Activated T-helper 1 cell treated with anti-CD3 and anti-CD28 coated beads, Interleukin-12 subunit alpha, Interleukin-12 subunit beta, Interleukin-2, Interleukin-4 antibody, amounts not matched to agents 30 ng/mL and 10 ng/mL and 1 ng/mL, durations not matched to agents 14 hours and 24 hours and 36 hours (primary cell): ENCODE measurements at places on chromosomes 6 and 20.

GRCh38 chr6:168130697-168131371 lies 51.8 kb upstream of the FRMD1 start:
- no peak for DNase-seq

DNA sequence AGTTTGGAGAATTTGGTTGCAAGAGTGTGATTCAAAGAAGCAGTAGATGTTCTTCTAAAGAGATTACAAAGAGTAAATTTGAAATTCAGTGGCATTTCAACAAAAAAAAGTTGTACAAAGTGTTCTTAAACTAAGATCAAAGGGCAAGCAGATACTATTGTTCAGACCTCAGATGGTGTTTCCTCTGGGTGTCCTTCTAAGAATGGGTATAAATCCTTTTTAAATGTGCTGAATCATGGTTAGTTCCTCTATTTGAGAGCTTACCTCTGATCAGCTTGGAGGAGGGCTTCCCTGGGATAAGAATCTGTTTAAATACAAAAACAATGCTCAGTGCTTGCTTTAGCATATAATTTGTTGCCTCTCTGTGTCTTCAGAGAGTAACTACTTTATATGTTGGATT lies 6.3 kb downstream of the BMP6 start:
- no peak for DNase-seq

DNA sequence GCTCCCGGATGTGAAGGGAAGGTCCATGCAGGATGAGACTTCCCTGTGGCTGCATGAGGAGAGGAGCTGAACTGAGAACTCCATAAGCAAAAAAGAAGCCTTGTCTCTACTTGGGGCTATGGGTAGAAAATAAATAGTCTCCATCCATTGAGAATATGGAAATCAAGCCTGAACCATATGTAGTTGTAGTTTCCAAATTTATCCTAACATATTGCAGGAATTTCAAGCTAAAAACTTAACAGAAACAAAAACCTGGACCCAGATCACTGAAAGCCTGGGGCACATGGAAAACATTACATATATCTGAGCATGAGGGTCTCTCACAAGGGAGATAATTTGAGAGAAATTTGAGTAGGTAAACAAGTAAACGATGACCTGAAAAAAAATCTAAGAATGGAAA lies 94.9 kb upstream of the C6orf118 start:
- DNase-seq, result no peak

- no peak for DNase-seq
Measured at GRCh38 chr6:54115966-54116365, 4.7 kb downstream of the MLIP start.

DNA sequence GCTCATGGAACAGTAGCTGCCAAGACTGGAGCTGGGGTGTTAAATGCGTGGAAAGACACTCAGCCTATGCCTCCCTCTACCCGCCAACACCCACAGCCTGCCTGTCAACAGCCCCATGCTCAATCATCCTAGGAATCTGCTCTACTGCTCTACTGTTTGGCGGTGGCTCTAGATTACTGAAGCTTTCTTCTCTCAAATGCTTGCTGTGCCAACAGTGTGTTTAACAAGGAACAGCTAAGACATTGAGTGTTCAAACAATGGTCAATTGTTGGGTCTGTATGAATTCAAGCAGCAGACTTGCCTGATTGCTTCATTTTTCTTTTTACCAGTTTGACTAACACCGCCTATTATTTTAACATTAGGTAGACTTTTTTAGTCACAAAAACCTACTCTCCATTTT lies 258.6 kb downstream of the SOD2 start:
- no peak for DNase-seq

- DNase-seq, result no peak
Measured at GRCh38 chr6:47665112-47665511, 33.3 kb upstream of the ADGRF4 start.

GRCh38 chr6:56529594-56530191 lies 113.0 kb downstream of the DST start:
- DNase-seq, result no peak

DNA sequence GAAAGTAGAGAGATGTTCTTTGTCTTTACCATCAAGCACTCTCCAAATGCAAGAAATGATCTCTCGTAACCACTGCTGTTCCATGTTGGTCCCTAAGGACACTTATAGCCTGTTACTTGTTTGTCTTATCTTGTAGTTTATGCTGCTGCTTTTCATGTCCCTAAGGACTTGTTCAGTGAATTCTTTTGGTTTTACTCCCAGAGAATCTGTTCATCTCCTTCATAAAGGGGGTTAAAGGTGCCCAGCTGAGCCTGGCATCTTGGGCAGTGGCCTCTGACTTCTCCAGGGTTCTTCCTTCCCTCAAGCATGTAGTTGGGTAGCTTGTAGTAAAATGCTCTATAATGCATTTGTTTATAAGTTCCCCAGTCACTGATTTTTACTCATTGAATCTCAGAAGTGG lies 864 bp upstream of the PKIG start:
- DNase-seq, result no peak

DNA sequence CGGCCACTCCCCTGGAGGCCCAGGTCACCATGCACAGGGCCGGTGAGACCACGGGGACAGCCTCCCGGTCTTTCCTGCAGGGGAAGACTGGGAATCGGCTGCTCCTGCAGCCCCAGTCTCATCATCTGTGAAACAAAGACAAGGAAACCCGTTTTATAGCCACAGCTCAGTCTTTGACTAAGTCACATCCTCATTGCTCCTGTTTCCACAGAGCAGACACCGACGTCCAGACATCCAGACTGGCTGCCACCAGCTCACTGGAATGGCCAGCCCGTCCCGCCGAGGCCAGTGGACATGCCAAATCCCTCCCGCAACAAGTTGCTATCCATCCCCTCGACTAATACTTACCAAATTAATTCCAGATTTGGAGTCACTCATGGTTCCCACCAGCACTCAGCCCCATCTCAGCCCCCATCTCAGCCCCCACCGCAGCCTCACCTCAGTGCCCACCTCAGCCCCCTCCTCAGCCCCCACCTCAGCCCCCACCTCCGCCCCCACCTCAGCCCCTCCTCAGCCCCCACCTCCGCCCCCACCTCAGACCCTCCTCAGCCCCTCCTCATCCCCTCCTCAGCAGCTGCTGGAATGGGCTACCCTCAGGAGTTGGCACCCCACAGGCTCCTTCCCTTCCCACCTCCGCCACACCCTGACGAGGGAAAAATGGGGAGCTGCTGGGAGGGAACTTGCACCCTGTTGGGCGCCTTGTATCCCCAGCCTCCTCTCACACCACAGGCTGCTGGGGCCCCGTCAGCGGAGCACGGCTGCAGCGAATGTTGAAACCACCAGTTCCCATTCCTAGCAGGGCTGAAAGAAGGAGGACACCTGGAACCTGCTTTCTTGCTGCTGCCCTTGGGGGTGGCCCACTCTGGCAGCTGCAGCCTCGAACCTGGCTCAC lies 48.7 kb downstream of the YTHDF1 start:
- no peak for DNase-seq

DNA sequence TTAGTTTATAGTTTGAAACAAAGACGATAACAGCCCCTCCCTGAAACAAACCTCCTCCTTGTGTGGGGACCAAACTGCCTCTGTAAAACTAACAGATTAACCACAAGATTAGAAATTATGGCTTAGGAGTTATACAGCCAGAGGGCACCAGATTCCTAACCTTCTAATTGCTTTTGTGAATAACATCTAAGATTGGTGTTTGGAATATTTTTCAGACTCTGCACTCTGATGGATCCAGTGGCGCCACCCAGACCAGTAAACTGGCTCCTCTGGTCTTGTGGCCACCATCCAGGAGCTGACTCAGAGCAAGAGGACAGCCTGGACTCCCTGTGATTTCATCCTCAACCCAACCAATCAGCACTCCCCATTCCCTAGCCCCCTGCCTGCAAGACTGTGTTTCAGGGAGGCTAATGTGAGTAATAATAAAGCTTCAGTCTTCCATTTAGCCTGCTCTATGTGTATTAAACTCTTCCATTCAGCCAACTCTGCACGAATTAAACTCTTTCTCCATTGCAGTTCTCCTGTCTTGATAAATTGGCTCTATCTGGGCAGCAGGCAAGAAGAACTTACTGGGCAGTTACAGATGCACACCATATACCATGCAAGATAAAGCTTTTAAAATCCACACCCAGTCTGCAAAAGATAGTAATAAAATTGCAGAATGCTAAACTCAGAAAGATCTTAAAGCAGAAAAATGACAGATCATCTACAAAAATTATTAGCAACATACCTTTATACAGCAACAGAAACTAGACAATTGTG lies 58.5 kb upstream of the SLC22A16 start:
- DNase-seq, result no peak

DNA sequence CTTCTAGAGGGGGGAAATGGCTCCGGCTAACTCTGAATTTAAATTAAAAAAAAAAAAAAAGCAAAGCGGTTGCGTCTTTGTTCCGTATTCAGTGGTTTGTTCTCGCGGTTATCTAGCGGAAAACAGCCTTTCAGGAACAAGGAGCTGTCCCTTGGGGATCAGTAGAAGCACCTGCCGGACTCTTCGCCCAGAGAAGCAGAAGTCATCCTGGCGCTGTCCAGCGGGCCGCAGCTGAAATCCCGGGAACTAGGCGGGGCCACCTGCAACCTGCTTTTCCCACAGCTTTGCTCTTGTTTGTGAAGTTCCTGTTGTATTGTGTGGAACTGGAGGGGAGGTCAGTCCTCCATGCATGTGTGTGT lies 43.9 kb upstream of the GJE1 start:
- DNase-seq, result no peak

- DNase-seq, result no peak
Measured at GRCh38 chr20:62944184-62944583, 6.2 kb downstream of the GID8 start.

- no peak for DNase-seq
Measured at GRCh38 chr6:158230967-158231550, 62.9 kb downstream of the GTF2H5 start.

DNA sequence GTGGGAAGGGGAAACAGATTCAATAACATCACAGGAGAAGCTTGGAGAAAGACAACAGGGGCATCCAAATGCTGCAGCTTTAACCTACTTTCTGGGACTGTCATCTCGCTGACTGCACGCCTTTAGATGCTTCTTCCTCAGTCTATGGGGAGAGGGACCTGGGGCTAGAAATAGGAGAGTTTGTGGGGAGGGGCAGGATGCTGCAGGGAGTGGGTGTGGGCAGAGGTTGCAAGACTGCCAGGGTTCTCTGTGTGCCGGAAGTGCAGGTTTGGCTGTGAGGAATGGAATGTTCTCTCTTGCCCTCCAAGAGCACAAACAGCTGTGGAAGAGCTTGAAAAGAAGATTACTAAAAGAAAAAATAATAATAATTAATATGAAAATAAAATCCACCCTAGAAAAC lies 93.2 kb downstream of the FOXO3 start:
- no peak for DNase-seq

DNA sequence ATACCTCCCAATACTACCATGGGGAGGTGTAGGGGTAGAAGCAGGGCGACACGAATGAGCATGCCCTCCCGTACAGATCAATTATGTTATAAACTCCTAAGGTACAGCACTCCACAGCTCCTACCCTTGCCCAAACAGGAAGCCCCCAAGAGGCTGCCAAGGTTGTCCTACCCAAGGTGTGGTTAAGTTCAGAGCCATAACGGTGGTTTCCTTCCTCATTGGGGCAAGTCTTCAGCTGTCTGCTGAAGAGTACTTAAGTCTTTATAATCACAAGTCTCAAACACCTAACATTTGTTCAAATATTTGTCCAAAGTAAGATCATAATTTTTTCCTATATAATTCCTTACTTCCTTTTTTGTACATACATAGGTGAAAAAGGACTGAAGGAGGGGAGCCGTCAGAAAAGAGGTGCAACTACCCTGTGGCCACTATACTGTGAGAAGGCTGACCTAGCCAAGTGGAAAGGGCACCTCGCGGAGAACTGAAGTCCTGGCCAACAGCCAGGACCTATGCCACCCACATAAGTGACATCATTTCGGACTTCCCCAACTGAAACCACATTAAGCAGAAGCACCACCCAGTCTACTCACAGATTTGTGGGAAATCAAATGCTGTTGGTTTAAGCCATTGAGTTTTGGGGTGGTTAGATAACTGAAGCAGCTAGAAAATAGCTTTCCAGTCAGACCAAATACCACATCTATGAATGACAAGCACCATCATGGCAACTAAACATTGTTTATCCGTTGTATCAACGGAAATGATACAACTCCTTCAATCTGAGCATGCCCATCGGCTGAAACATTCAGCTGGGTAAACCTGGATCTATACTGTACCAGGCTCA lies 2.9 kb upstream of the RAB22A start:
- peak; percentile 73 for DNase-seq

GRCh38 chr6:68637071-68637470 lies 2.0 kb downstream of the ADGRB3 start:
- DNase-seq, result no peak

DNA sequence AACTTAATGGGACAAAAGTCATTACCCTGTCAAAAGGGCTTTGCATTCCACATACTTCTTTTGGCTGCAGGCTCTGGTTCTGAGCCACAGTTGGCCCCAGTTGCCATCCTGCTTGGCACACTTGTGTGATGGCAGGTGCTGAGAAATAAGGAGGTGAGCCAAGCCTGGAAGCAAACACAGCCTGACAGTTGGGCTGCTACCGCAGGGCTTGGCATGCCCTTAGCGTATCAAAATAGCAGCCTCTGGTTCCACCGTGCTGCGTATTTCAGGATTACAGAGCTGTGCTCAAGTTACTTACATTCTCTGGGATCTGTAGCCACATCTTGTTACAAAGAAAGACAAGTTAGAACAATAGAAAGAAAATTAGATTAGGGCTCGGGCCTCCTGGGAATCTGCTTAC lies 11.1 kb downstream of the MTHFD1L start:
- no peak for DNase-seq

DNA sequence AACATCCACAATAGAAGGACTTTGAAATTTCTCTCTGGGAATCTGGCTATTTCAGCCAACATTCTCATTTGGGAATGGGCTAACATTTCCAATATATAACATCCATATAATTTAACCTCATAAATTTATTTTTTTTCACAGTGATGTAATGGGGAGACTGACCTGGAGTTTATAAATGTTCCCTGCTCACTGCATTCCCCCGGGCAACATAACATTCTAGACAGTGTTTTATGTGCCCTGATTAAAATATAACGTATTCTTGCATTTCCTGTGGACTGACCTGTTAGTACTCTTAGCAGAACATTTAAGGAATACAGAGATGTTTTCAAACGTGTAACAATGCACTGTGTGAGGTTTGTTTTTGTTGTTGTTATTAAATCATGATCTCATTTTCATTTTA lies 20.9 kb downstream of the TSHZ2 start:
- no peak for DNase-seq

GRCh38 chr20:57791966-57792365 lies 82.2 kb upstream of the PMEPA1 start:
- DNase-seq, result no peak
